ENCODE measurements at places on chromosomes 3 and 15. TPM values are rescaled to one million over a fixed set of nuclear protein-coding genes. Genes with fewer than 3 reads are reported as not detected.

Gene CCDC33
- total RNA-seq: 0.51 TPM

Gene ECE2
- not detected for total RNA-seq

Gene APOD
- total RNA-seq: 5.0 TPM

Gene FES
- 56.3 TPM for total RNA-seq

Gene GTF2E1
- 59.0 TPM for total RNA-seq

Gene MYO5A
- 9.1 TPM for total RNA-seq

DNA sequence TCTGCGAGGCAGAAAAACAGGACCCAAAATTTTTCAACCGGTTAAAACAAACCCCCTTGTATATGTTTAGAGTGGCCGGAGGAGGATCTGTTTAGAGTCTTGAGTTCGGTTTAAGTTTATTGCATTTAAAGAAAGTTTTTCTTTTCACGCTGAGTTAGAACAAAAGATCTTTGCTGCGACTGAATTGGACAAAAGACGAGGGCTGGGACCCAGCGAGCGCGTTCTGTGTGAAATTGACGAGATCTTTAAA, 9.8 kb downstream of the NR2F2 start:
- peaks cover 68% of the 10 kb centered on the region for H3K4me1 ChIP-seq
- peak overlapping the region; percentile 91 for H3K4me3 ChIP-seq
- peaks cover 21% of the 10 kb centered on the region for H3K36me3 ChIP-seq

DNA sequence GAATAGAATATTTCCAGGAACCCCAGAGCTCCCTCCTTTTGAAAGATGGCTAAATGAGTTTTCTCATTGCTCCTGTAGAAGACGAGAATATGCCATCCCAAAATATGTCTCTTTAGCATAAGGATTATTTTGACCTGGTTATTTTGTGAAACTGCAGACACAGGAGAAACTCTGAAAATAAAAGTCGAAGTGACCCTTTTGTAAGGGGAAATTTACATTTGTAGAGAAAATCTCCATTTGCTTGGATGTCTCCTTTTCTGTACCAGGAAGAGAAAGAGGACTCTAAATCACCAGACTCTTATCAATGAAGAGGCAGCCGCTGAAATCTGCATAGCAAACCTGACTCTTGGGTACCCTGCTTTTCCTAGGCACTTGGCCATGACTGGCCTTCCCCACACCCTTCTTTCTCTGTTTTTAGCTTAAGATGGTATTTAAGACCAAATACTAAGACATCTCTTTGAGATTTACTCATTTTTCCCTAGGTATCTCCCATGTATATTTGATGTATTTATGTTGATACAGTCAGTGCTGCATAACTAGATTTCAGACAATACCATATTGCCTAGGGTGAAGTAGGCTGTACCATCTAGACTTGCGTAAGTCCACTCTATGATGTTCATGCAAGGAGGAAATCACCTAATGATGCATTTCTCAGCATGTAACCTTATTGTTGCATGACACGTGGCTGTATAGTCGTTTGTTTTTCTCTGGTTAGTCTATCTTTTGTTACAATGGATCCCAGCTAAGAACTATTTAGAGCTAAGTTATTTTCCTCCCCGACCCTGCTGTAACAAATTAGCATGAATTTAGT, 98.2 kb upstream of the UBE3A start:
- H3K4me1 ChIP-seq: peaks cover 4% of the 10 kb centered on the region
- H3K27ac ChIP-seq: no peak overlapping the region
- peaks cover 1% of the 10 kb centered on the region for H3K27me3 ChIP-seq
- peaks cover 3% of the 10 kb centered on the region for H3K36me3 ChIP-seq

DNA sequence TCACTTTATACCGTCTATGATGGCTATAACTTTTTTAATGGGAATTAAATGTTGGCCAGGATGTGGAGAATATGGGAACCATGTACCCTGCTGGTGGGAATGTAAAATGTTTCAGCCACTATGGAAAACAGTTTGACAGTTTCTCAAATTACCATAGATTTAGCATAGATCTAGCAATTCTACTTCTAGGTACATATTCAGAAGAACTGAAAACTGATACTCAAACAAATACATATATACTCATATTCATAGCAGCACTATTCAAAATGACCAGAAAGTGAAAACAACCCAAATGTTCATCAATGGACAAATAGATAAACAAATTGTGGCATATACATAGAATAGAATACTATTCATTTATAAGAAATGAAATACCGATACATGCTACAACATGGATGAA, 539.4 kb downstream of the IGSF11 start:
- H3K27ac ChIP-seq: no peak overlapping the region
- no peaks in the 10 kb centered on the region for H3K4me1 ChIP-seq
- no peak for DNase-seq
- no peaks in the 10 kb centered on the region for H3K27me3 ChIP-seq

DNA sequence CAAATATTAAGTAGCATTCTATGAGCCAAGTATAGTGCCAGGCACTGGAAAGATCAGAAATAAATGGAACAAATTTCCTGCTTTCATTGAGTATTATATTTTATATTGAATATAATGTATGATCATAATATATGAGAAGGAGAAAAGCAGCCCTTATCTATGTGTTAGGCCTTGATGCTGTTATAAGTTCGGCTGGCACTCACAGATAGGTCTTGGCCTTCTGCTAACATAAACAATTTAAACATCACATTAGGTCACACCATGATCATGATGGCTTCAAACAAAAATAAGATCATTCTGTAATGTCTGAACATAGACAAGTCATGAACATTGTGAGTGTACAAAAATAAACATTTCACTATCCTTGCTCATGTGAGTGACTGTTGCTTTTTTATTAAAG, 584.0 kb upstream of the ZNF385D start:
- no peak for DNase-seq
- no peak overlapping the region for H3K4me3 ChIP-seq

- no peaks in the 10 kb centered on the region for H3K36me3 ChIP-seq
- H3K27me3 ChIP-seq: no peaks in the 10 kb centered on the region
- H3K4me1 ChIP-seq: peaks cover 5% of the 10 kb centered on the region
- no peak overlapping the region for H3K27ac ChIP-seq
- no peak for DNase-seq
Observed at GRCh38 chr15:90576711-90577389, 47.1 kb downstream of the CRTC3 start.

Measured in endothelial cell (in vitro differentiated cells).